ENCODE measurements at places on chromosomes 12 and 14. TPM values are rescaled to one million over a fixed set of nuclear protein-coding genes. Genes with fewer than 3 reads are reported as not detected.

The USP44 gene
- 0.07 TPM for total RNA-seq

The POLE2 gene
- total RNA-seq, result 1.5 TPM

The OVCH1 gene
- not detected for total RNA-seq

The BMP4 gene
- total RNA-seq, result 9.4 TPM

The CYP27B1 gene
- total RNA-seq, result not detected

The NFE2 gene
- 8.0 TPM for total RNA-seq

The ZDHHC22 gene
- total RNA-seq, result not detected

The RNASE1 gene
- total RNA-seq, result 157 TPM

The ERBB3 gene
- 1.2 TPM for total RNA-seq

The PNN gene
- 12.8 TPM for total RNA-seq

The KRT71 gene
- not detected for total RNA-seq

The HNF1A gene
- total RNA-seq, result not detected

The LUM gene
- 3.6 TPM for total RNA-seq

Measured in gastrocnemius medialis (tissue), 4 donors.